Activated T-helper 9 cell treated with anti-CD3 and anti-CD28 coated beads, Interleukin-2, amount 50 U/mL, for 16 hours (primary cell): ENCODE measurements at places on chromosomes 16 and 17.

GRCh38 chr17:48429156-48429555 lies 858 bp downstream of the SKAP1 start:
- no peak for DNase-seq

DNA sequence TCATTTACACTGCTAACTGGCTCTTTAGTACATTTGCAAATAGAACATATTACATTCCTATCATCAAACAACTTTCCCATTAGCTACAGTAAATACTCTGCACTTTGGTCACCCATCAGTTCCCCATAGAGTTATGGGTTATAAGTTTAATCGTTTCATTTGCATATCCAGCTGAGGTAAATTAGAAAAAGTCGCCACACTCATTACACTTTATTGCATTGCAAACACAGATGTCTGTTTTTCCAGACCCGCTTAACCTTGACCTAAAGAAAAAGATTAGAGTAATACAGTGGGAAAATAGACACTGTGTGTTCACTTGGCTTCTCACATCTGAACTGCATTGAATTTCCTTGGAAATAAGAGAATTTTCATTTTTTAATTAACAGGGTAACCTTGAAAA lies 213.1 kb upstream of the PSMD7 start:
- no peak for DNase-seq

DNA sequence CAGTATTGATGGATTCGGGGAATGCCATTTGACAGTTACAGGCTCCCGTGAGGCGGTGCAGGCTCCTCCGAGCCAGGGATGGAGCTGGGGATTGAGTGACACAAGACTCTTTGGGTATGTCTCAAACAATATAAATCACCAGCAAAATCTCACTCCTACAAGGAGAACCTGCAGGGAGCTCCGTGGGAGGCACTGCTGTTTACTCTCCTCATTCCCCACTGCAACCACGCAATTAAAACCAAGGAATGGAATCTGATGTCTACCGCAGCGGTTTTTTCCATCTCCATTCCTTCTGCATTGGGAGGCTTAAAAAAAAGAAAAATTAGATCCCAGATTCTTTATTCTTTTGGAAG lies 157.9 kb downstream of the WWOX start:
- DNase-seq, result no peak

DNA sequence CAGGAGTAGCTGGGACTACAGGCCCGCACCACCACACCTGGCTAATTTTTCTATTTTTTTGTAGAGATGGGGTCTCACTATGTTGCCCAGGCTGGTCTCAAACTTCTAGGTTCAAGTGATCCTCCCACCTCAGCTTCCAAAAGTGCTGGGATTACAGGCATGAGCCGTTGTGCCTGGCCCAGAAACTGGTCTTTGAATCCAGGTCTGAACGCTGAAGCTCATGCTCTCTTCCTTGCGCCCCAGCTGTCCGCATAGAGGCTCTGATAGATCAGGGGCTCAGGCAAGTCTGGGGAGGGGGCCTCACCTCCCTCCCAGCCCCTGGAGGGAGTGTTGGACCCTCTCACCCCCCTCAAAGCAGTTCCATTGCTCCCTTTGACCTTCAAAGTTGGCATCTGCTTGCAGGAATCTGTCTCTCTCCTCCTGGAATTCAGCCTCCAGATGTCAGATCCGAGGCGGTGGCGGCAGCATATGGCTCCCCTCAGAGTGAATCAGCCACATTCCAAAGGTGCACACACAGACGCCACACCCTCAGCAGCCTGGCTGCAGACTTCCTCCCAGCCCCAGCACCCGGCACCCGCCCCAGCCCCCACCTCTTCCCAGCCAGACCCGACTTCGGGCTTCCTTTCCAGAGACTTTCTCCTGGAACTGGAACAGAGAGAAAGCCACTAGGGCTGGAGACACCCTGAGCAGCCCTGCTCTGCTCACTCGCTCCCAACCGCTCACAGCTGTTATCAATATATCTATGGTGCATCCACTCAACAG lies 16.9 kb upstream of the GLIS2 start:
- no peak for DNase-seq

DNA sequence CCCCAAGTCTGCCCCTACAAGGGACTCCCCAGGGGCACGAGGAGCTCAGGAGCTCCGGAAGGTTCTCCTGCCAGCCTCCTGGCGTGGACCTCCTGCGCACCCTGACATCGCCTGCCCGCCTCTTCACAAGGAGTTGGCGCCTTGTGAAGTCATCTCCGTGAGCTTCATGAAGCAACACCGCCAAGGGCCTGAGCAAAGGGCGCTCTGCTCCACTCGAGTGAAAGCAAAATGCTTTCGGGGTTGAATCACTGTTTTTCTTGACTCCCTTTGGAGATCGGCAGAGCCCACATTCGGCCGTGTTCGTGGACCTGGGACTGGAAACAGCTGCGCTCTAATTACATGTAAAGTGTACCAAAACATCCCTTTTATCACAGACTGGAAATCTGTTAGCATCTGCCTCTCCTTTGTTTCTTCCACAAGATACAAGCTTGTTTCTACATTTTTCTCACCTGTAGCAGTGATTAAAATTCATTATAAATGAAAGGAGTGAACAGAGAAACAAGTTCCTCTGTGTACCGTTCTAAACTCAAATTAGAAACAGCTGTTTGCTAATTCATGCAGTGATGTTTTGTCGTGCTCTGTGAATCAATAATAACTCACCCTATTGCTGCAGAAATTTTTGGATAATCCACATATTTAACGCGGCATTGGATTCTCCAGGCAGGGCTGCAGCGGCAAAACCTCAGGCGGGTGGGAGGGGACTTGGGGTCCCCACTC lies 203.3 kb downstream of the ZNF423 start:
- no peak for DNase-seq

GRCh38 chr16:57764006-57764340 lies 28.4 kb downstream of the KATNB1 start:
- DNase-seq, result no peak

- DNase-seq, result no peak
Measured at GRCh38 chr16:58509256-58510096, 5.8 kb upstream of the SETD6 start.

DNA sequence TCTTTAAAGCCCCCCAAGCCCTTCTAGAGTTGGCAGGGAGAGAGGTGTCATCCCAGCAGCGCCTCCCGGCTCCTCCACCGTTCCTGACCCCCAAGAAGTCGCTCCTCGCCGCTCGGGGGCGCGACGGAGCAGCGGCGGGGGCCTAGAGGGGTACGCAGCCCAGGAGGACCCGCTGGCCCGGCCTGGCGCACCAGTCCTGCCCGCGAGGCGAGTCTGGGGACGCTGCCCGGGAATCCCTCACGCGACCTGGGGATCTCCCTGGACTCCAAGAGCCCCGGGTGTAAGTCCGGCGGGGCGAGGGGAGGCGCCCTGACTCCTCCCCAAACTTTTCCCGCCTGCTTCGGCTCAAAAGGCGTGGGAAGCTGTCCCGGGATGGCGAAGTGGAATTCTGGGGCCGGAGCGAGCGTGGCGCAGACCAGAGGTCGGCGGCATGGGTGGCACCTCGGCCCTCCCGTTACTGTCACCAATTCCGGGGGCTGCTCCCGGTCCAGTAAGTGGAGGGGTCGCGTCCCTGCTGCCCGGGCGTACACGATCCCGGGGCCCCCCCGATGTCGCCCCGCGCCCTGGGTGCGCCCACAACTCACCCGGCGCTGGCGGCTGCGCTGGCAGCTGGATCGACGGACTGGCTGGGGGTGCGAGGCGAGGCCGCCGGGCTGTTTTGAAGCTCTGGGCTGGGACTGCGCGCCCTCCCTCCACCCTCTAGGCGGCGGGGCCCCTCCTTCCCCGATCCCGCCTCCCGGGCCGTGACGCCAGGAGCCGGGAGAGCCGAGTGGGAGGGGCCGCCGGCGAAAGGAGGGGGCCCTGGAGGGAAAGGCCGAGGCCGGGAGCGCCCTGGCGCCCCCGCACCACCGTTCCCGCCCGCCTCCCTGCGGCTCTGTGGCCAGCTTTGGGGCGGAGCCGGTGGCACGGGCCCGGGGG lies at the start of gene EMP2:
EMP2 (minus strand) TSS at position 634 of the 918 bp plus-strand sequence. CDS start 32,981 bp downstream, outside the sequence.
- no peak for DNase-seq

DNA sequence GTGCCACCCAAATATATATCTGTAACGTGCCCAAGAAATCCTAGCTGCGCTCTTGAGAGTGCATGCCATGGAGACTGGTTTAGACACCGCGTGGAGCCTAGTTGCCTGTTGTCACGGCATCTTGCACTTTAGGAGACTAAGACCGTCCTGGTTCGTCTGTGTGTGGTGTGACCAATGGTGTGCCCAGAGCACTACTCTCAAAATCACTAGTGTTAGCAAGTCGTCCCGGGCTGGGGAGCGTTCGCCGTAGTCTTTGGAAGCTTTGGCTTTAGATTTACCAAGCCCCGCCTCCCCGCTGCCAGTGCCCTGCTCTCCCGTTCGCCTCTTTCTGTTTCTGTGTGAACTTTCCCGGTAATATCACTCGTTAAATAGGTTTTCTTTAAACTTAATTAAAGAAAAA lies 27.0 kb downstream of the CLUH start:
- DNase-seq, result no peak

GRCh38 chr16:68355447-68356248 lies 44.8 kb downstream of the PRMT7 start:
- no peak for DNase-seq

DNA sequence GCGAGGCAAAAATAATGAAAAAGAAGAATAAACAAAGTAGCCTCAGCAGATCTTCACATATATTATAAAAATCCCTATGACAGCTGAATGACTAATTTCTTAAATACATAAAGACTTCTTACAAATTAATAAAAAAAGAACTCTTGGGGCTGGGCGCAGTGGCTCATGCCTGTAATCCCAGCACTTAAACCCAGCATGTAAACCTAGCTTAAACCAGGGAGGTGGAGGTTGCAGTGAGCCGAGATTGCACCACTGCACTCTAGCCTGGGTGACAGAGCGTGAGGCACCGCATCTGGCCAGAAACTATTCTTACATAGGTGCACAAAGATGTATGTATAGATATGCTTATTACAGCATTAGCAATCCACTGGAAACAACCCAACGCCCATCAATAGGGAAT lies 27.7 kb downstream of the C17orf100 start:
- DNase-seq, result no peak

DNA sequence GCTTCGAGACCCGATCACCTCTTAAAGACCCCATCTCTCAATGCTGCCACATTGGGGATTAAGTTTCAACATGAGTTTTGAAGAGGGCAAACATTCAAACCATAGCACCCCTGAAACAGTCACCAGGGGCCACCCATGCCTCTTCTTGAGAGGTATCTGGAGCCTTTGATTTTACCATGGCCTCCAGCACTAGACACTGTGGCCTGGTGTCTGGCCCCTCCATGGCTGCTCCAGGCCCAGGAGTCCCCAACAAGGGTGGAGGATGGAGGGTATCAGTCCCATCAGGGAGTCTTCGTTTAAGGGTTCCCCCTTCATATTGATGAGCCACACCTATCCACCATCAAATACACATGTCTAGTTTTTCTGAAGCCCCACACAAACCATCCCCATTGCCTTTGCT lies 66.5 kb upstream of the CDH5 start:
- no peak for DNase-seq

DNA sequence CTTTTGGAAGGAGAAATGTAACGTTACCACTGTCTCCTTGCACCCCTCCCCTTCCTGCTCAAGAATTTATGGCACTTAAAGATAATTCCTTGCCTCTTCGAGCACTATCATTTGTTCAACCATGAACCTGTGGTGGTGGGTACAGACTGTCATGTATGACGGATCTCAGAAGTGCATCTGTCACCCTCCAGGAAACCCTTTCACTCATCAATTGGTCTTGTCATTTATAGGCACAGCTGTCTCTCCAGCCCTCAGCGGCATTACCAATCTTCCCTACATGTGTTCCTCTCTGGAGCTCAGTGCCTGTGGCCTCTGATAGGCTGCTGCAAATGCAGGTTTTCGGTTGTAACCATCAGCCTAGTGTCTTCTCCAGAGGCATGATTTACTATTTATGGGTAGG lies 15.0 kb downstream of the CNTNAP4 start:
- no peak for DNase-seq

DNA sequence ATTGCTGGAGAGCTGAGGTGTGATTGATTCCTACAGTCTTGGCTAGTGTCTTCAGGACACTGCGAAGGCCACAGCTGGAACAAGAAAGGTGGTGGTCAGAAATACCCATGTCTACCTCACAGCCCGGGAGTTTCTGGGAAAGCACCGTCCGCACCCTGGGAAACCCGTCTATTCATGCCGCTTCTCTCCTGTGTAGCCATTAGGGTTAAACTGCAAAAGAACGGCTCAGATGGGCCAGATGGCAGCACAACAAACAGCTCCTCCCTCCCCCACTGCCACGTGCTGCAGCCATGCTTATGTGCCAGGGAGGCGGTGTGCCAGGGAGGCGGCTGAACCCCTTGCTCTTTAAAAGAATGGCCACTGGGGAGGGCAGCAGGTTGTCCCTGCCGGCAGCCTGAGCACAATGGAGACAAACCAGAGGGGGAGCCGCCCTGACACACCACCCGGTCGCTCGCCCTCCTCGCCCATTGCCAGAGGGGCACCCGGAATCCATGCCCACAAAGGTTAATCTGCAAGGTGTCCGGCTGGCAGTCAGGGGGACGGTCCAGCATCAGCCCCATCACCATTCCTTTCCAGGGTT lies 65.2 kb downstream of the CYTH1 start:
- DNase-seq, result no peak

DNA sequence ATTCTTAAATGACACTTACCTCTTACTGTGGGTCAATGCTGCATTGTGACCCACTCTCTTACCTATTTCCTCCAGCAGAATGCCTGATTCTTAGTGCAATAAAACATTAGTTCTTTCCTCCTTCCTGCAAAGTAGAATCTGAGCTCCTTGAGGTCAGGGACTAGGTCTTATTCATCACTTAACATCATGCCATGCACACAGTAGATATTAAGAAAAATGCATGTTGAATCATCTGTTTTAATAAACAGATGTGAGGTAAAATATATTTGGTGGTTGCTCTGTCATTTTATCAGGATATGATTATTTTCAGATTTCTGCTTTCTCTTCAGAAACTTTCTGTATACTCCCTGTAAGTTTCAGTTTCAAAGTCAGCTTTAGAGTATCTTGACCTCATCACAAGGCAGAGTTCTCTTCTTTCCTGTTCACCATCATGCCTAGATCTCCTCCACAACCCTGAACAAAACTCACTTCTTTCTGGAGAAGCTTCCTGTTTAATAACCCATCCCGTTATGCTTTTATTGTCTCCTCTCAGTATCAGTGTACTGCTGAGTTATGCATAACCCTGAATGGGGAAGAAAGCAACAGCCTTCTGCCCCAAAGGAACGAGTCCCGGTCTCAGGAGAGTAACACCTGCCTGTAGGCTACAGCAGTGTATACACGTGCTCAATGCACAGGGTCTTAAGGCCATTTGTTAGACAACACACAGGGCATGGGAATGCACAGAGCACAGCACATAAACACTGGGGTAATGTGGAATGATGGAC lies 30.3 kb upstream of the SUPT4H1 start:
- DNase-seq, result no peak
